ENCODE measurements at places on chromosomes 5 and 9.

- no peak for DNase-seq
Observed at GRCh38 chr5:143806579-143806978, 5.4 kb upstream of the HMHB1 start.

GRCh38 chr9:136437839-136438547 is 1.7 kb downstream of the INPP5E start:
- DNase-seq, result no peak

- no peak for DNase-seq
Observed at GRCh38 chr9:71830153-71830552, 61.8 kb upstream of the CEMIP2 start.

GRCh38 chr5:138545919-138546562 is 3.0 kb upstream of the ETF1 start:
- no peak for DNase-seq

DNA sequence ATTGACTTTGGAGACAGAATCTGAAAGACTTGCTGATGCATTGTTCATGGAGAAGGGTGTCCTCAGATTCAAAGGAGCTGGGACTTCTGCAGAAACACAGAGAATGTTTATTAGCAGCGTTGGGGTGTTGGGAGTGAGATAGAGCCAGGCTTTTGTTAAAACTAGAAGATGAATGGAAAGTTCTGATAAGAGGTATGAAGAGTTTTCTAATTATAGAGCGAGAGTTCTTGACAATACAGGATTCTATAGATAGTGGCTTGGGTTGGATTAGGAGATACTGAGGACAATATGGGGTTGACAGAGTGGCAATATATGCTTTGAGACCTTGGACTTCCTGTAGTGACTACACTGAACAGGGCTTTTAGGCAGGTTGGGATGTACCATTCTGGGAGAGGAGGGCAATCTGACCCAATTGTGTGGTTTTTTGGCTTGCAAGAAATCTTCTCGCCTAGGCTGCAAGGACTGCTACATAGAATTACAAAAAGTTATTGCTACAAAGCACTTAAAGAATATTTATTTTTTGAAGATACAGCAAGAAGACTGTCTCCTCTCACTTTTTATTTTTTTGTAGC is 83.1 kb downstream of the FER start:
- DNase-seq, result no peak

DNA sequence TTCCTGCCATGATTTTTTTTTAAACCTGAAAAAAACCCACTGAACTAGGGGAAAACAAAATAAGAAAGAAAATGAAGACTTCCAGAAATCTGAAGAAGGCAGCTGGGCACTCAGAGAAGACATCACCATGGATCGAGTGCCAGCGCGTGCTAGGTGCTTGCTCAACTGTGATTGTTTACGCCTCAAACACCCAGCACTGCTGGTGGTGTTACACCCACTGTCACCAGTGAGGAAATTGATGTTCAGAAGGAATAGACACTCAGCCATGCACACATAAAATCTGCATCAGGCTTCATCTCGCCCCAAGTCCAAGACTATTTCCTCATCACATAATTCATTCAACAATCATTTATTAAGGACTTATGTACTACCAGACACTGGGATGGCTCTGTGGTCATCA is 82.1 kb downstream of the HRH2 start:
- DNase-seq, result no peak

GRCh38 chr5:142259758-142260157 is 65.1 kb downstream of the SPRY4 start:
- DNase-seq, result no peak

GRCh38 chr9:76586390-76587314 is 127.7 kb downstream of the GCNT1 start:
- DNase-seq, result no peak

- DNase-seq, result peak; percentile 96
Observed at GRCh38 chr9:134641173-134641989, at the start of gene COL5A1. Gene COL5A1, plus strand, starts transcription at chr9:134641803. Its CDS starts 385 bp downstream, at chr9:134642188.

DNA sequence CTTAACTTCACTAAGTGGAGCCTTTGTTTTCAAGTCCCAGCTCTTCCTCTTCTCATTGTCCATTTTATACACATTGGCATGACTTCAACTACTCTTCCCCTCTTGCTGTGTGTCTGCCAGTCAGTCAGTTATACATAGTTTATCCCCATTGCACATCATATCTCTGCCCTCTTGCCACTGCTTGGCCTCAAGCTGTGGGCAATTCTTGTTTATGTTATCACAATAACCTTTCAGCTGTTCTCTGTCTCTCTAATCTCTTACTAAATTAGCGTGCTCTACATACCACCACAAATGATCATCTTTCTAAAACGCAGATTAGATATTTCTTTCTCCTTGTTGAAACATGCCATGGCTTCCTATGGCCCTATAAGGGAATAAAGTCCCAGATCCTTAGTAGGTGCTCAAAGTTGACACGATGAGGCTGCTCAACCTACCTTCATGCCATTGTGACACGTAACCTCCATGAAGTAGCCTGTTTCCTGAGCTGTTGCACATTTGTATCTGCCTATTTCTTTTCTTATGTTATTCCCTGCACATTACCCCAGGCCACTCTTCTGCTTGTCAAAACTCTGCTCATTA is 239.3 kb downstream of the GAS1 start:
- DNase-seq, result no peak

- DNase-seq, result peak; percentile 4
Observed at GRCh38 chr9:123834889-123835562, 94.9 kb downstream of the DENND1A start.

GRCh38 chr9:128505414-128505765 is 871 bp downstream of the GLE1 start:
- no peak for DNase-seq

DNA sequence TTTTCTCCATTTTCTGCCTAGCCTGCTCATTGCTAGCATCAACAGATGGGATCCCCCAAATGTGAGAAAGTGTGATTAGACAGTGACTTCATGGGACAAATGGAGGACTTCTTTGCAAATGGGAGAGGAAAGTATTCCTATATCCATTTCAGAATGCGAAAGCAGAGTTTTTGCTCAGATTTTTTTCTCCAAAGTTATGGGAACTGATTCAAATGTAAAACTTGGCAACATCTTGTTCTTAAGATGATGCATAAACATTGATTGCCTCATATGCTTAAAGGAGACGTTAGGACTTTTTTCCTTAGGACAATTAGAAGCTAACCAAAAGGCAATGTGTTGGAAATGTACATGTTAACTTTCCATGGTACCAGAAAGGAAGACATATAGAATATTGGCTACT is 704.3 kb upstream of the ZNF608 start:
- no peak for DNase-seq

- DNase-seq, result no peak
Observed at GRCh38 chr5:8290721-8291120, 421.8 kb downstream of the MTRR start.

- DNase-seq, result peak; percentile 9
Observed at GRCh38 chr5:114223866-114224265, 138.0 kb upstream of the KCNN2 start.

GRCh38 chr9:117951127-117951526 is 246.9 kb downstream of the TLR4 start:
- no peak for DNase-seq

- no peak for DNase-seq
Observed at GRCh38 chr9:110371411-110372007, 33.8 kb upstream of the TXNDC8 start.

DNA sequence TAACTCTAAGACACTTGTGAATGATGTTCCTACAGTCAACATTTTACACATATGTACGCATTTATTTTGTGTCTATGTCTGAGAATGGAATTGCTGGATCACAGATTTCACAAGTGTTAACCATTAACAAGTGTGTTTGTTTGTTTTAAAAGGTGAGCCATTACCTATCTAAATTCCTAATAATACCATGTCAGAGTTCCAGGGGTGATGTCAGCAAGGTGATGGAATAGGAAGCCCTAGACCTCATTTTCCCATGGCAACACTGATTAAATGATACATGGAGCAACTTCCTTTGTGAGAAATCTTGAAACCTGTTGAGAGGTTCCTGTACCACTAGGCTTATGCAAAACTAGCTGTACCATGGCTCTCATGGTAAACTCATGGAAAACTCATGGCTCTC is 309.7 kb downstream of the CYLC2 start:
- no peak for DNase-seq

- no peak for DNase-seq
Observed at GRCh38 chr5:72171667-72172066, 64.4 kb downstream of the MAP1B start.

DNA sequence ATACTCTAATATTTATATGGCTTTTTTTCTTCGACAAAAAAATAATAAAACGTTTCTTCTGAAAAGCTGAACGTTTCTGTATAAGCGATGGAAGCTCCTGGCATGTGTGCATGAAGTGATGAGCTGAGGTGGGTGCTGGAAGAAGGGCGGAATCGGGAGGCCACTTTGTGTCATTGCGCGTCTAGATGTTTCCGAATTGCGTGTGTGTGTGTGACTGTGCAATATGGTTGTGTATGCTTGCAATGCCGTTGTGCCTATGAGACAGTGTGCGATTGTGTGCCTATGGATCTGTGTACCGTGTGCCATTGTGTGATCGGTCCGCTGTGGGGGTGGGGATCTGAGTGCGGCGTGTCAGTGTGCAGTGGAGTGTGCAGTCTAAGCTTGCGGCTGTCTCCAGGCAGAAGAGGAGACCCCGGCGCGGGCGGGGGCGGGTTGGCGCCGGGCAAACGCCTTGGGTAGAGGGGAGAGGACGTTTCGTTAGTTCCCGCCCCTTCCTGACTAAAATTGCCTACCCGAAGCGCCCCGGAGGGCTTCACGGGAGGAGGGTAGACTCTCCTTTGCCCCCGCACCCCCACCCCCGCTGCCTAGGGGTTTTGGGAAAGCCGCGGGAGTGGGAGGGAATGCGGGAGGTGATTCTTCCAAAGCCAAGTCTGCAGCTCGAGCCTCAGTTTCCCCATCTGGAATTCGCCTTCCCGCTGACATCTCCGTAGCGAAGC is 24.2 kb downstream of the PCDHGC5 start:
- no peak for DNase-seq

DNA sequence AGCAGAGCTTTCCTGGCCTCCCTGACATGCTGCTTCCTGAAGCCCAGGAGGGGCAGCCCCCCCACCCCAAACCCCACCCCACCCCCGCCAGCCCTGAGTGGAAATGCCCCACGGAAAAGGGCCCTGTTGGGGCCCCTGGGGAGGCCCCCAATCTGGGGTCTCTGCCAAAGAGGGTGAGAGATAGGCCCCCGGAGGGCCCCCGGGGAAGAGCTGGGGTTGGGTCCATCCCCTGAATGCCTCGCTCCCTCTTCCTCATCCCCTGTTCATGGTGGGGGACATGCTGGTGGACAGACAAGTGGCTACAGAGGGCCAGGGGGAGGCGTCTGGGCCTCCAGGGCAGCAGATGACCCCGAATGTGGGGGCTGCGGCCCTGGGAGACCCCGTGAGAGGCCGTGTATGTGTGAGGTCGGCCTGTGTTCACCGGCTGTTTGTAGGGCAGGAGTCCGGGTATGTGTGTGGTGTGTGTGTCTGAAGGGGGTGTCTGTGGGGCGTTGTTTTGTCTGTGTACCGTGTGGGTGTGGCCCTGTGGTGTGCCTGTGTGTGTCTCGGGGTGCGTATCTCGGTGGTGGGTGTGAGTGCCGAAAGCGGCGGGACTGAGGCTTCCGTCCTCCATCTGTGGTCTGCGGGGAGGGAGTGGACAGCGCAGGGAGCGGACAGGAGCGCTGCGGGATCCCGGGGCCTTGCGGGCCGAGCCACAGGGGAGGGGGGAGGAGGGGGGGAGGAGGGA is 11.3 kb downstream of the C9orf50 start:
- DNase-seq, result peak; percentile 54

DNA sequence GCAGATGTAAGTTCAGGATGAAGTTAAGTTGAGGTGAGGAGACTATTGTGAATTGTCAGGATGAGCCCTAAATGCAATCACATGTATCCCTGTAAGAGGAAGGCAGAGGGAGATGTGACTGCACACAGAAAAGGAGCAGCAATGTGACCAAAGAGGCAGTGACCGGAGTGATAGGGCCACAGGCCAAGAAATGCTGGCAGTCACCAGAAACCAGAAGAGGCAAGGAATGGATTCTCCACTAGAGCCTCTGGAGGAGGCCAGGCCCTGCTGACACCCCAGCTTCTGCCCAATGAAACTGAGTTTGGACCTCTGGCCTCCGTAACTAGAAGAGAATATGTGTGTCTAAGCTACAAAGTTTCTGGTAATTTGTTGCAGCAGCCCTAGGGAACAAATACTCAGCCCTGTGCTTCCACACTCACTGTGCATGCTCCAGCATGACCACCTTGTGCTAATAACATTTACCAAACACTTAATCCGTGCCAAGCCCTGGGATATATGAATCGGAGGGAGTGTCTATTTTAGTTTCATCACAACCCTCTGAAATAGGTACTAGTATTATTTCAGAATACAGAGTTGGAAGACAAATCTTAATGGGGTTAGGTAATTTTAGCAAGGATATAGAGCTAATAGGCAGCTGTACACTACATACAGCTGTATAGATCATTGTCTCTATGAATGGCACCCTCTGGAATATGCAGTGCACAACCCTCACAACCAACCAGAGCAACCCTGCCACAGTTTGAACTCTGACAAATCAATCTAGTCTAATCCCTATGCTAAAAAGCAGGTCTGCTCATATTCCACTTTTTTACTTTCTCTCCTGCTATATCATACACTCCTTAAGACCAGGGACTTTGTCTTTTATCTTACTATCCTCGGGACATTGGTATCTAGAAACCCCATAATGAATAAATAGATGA is 7.8 kb upstream of the GPX8 start:
- no peak for DNase-seq

DNA sequence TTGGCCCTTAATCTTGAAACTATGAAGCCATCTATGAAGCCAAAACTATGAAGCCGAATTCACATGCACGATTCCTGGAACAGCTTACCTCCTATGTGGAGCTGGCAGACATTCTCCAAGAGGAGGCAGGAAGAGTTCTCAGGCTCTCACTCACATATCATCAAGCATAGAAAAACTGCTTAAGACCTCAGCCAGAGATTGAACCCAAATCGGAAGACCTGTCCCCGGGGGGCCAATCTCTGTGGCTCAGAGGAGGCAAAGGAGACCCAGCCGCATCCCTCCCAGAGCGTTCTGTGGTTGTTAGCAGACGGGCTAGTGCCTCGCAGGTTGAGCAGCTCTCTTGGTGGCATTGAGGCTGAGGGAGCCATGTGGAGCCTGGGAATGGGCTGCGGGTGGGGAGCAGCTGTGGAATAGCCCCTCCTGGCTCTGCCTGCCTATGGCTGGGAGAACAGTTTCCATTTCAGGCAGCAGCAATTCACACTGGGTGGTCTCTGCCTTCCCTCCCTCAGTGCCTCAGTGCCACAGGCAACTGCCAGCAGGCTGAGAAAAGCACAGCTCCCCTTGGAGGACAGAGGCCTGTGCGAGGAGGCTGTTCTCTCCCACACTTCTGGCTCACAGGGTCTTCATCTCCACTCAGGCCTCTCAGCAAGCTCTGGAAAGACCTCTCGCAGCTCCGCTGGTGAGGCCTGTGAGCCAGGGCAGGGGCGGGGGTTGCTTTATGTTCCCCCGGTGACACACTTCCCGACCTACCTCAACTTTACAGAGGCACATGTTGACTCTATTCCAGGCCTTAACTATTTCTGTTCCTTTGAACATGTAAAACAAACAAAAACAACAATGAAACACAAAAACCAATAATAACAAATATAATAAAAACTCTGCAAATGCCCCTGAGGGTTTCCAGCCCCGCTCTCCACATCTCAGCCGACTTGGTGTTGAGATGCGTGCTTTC is 17.4 kb upstream of the TMEM174 start:
- no peak for DNase-seq
